ENCODE measurements at places on chromosomes 3 and 15.

DNA sequence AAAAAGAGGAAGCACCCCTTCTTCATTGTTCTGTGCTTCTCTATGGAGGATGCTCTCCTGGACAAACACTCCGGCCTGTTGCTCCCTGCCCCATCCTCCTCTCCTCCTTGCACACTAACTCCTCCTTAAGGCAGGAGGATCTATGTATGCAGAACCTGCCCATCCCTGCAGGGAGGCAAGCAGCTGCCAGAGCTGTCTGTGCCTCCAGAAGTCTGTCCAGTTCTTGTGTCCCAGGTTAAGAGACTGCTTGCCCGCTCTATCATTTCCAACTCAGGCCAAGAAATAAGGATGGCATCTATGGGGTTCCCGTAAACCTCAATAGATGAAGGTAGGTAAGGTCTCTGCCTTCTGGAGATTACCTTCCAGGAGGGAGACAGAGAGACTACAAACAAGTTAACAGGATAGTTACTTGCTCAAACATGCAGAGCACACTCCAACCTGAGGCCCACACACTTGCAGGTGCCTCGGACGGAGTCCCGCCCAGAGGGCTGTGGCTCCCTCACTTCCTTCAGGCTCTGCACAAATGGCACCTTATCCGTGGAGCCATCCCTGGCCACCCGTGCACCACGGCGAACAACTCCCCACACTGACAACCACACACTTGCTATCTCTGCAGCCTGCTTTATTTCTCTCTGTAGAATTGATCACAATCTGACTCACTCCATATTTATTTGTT, 6.9 kb downstream of the XXYLT1 start:
- DNase-seq, result no peak

- DNase-seq, result no peak
Measured at GRCh38 chr3:88912294-88912877, 195.0 kb upstream of the EPHA3 start.

- DNase-seq, result no peak
Measured at GRCh38 chr3:131360191-131360755, 21.3 kb upstream of the NUDT16 start.

DNA sequence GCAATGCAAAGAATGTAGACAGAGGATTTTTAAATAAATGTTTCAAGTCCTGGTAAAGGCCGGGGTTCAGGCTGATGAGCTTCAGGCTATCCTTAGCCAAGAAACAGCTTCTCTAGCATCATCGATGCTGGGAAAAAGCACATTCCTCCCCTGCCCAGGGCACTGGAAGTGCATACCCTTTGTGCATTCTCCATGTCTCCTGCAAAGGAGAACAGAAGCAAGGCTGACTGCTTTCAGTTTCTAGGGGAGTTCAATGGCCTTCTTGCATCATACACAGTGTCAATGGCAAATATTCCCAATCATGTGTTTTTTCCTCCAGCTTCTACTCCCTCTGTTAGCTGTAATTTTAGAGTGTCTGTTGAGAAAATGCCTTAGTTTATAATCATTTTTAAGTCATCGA, 59.9 kb downstream of the GPR176 start:
- DNase-seq, result no peak

- DNase-seq, result no peak
Measured at GRCh38 chr3:32681811-32682210, 3.2 kb upstream of the CNOT10 start.
